ENCODE measurements at places on chromosomes 7 and 10.

DNA sequence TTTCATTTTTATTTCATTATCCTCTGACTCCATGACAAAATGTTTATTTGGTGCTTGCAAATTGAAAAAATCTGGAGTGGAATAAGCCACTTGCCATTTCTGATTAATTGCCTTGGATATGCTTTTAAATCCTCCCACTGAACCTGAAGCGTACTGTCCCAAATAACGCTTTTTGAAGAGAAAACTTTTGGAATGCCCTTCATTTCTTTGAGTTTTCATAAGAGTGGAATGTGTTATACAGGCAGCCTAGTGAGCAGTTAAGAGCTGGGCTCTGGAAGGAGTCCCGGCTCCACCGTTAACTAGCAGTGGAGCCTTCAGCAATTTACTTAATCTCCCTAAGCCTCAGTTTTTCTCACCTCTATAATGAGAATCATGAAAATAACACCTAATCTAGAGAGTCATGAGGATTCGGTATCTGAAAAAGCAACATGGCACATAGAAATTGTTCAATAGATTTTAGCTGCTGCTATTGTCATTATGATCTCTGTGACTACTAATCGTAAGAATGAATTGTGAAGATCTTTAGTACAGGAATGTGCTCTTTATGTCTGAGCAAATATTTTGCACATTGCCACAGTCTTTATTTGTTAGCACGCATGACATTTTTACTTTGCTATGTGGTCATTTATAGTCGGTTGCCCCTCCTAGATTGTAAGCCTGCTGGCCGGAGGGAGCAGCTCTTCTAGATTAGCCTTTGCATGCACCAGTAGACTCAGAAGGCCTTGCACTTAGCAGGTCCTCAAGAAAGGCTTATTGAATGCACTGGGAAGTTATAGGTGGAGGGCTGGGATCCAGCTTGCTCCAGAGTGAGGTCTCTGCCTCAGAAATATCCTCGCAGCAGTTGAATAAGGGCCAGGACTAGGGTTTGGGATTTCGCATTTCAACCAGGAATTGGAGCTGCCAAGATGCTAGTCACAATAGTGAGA is 59.4 kb downstream of the PLCE1 start:
- DNase-seq, result no peak

DNA sequence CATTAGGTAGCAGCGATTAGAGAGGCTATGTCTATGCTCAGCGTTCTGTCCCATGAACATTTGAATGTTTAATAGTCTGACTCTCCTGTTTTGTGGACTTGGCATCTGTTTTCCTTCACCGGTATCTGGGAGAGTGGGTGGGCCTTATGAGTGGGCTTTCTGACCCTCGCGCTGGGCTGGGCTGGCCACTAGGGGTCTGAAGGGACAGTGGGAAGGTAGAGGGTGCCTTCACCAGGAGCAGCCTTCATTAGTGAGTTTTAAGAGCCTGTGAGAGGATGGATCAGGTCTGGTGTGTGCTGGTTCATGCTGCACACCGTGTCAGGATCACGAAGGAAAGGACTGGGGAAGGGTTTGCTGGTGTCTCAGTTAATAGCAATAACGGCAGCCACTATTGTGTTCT is 33.4 kb downstream of the DCLRE1A start:
- DNase-seq, result no peak

GRCh38 chr7:72313906-72314305 is 98.2 kb downstream of the CALN1 start:
- DNase-seq, result no peak

DNA sequence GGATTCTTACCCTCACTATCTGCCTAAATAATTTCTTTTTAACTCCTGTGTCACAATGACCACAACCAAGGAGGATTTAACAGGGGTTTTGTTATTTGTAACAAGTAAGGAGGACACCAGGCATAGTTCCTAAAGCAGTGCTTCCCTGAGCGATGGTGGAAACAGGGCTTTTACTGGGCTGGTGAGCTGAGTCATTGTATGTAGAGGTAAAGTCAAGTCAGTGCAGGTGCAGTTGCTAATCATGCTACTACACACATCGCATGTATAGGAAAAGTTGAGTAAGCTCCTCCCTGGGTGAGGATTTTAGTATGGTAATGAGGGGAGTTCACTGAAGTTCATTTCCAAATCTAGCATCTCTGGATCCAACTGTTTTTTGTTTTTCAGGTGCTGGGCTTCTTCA is 22.9 kb upstream of the ABCA13 start:
- DNase-seq, result no peak

GRCh38 chr7:1427064-1427657 is 32.1 kb downstream of the MICALL2 start:
- no peak for DNase-seq

DNA sequence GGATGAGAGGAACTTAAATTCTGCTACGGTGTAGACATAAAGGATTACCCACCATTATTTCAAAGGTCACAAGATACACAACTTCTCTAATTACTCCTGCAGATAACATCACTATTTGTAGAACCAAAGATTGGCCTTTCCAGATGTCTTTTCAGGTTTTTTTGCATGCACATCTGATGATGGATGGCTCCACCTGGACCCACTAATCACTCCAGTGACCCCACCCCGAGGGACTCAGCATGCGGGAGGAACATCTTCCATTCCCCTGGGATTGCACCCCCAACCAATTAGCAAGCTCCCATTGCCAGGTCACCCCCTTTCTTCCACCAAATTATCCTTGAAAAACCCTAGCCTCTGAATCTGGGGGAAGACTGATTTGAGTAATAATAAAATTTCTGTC is 608.9 kb downstream of the CNTNAP2 start:
- DNase-seq, result no peak

- no peak for DNase-seq
Observed at GRCh38 chr10:26805567-26806245, 55.1 kb downstream of the ABI1 start.

DNA sequence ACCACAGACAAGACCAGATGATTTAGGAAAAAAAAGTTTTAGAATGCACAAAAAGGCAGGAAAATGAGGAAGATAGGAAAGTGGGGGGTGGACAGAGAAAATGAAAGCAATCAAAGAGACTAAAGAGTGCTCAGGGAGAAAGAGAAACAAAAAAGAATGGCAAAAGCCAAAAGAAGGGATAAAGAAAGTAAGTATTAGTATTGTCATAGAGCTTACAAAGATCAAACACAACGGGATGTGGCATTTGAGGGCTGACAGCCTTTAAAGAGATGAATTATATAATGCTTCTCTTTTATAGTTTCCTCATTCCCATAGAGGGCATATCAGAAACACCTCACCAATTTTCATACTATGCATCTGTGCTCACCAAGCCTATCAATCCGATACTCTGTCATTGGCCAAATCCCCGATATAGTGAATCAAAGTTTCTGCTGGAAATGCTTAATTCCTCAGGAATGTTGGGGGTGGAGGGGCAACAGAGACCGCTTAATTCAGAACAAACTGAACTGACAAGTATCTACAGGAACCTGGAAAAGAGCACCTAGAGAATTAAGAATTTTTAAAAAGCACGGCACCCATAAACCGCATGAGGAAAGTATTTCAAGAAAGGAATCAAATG is 2.7 kb downstream of the COG5 start:
- DNase-seq, result no peak

- DNase-seq, result peak; percentile 17
Observed at GRCh38 chr7:18345641-18346234, 149.8 kb upstream of the HDAC9 start.

DNA sequence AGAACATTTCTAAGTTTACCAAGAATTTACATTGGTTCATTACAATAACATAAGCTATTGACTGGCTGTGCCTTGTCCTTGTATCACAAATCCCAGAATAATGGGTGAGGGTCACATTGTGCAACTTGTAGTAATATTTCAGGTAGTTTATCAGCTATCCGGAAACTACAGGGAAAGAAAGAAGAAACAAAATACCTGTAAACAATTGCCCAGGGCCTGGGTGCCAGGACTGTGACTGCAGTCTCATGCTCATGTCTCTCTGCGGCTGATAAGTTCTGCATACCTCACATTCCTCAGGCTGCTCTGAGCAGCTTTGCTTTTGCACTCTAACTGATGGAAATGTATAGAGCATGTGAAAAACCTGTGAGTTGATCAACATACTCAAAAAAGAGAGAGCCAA is 131.8 kb upstream of the TRIM24 start:
- DNase-seq, result no peak

GRCh38 chr10:69584624-69585023 is 11.4 kb upstream of the NEUROG3 start:
- DNase-seq, result no peak

- DNase-seq, result no peak
Observed at GRCh38 chr10:29839826-29840515, 205.2 kb upstream of the SVIL start.

- no peak for DNase-seq
Observed at GRCh38 chr10:71334221-71334791, 15.2 kb downstream of the SLC29A3 start.

GRCh38 chr10:80199828-80200227 is 5.5 kb downstream of the ANXA11 start:
- no peak for DNase-seq

- no peak for DNase-seq
Observed at GRCh38 chr10:4006858-4007257, 221.8 kb upstream of the KLF6 start.

GRCh38 chr7:129896568-129897382 is 56.0 kb downstream of the UBE2H start:
- DNase-seq, result no peak

DNA sequence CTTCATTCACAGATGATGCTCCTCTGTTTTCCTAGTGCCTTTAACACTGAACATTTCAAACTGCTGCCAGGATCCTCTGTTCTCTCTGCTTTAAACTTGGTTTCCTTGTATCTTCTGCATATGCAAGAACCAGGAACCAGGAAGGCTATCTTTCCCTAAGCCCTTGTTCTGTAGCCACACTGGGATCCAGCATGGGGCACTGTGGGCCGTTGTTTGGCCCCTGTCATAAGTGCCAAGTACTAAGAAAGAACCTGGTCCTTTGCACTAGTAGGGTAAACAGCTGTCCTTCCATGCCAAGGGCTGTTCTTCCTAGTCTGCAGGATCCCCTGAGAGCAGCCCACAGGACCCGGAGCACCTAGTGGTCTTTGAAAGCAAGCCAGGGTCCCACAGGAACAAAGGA is 49.0 kb upstream of the TRIM8 start:
- no peak for DNase-seq

DNA sequence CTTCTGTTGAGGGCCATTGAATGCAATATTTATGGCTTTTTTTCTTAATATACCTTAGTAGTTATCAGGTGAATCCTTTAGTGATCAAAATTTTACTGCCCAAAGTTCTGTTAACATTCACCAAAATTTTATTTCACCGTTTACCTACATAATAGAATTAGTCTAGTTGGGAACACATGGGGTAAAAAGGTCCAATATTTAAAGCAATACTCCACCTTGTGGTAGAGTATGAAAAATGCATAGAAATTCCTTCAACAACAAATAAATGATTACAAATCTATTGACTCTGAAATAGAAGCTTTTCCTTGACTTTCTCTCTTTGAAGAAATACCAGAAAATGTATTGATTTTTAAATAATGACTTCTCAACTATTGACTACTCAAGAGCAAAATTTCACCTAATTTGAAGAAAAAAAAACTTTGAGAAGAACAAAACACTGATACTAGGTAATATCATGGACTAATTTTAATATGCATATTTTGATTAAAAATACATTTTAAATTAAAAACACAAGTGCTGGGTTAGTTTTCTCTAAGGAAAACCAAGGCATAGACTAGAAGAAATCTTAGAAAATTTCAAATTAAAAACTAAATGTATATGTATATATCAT is 43.3 kb downstream of the POLR1F start:
- DNase-seq, result no peak

GRCh38 chr7:94286111-94286510 is 108.6 kb upstream of the COL1A2 start:
- no peak for DNase-seq

GRCh38 chr7:105723572-105723971 is 142.3 kb upstream of the EFCAB10 start:
- no peak for DNase-seq

GRCh38 chr7:55086413-55087201 is 67.8 kb downstream of the EGFR start:
- no peak for DNase-seq
